T-helper 2 cell treated with Interferon-gamma antibody and Interleukin-4, amounts not matched to agents 5 μg/mL and 100 μg/mL, for 36 hours (primary cell): ENCODE measurements at places on chromosomes 11 and 22.
A peak's percentile ranks its signal among the peaks of the same experiment; 100 is the strongest.

DNA sequence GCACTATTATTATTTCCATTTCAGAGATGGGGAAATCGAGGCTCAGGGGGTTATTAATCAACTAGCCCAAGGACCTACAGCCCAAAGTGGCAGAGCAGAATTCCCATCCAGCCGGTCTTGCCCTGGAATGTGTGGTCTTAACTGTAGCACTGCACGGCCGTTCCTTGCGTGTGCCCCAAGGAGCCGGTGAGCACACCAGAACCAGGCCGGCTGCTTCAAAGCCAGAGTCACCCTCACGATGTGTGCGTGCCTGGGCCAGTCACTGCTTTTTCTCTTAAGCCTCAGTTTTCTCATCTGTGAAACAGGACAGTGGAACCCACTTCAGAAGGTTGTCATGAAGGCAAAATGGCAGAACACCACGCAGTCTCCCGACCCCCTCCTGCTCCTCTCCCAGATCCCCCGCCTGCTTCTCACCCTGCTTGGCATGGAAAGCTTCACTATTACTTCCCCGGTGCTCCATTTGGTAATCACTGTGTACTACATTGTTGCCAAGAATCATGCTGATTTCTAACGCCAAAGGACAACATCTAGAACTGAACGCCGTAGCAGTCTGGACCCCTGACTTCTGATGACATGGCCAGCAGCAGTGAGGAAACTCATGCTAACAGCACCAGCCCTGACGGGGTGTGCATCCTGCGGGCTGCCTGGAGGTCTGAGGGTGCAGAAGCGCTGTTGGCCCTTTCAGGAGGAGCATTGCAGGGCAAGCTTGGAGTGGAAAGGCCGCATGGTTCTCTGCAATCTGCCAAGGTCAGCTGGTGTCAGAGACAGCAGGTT lies 106.8 kb upstream of the B3GAT1 start:
- no peak for DNase-seq

- no peak for DNase-seq
These were observed 445 bp downstream of the SYTL2 start for GRCh38 chr11:85810521-85810870.

- no peak for DNase-seq
These were observed 186.1 kb downstream of the DSCAML1 start for GRCh38 chr11:117610901-117611300.

GRCh38 chr11:22879630-22880029 lies 19.4 kb upstream of the CCDC179 start:
- DNase-seq, result no peak

GRCh38 chr22:23832226-23833016 lies 6.4 kb downstream of the DERL3 start:
- no peak for DNase-seq

DNA sequence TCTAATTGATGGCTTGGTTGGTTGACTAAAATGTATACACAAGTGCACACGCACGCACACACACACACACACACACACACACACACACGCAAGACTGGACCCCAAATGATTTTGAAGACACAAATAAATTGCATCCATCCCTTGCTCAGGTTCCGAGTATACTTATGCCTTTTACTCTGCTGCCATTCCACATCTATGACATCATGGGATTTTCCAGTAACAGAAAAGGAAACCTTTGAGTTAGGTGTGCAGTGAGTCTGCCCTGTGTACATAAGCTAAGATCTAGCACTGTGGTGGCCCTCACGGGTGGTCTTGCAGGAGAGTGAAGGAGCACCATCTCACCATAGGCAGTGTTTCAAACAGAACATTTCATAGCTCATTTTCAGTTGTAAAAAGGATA lies 20.5 kb upstream of the LARGE1 start:
- DNase-seq, result no peak

GRCh38 chr11:34525888-34526657 lies 12.5 kb upstream of the ELF5 start:
- no peak for DNase-seq

GRCh38 chr11:77636731-77637344 lies 756 bp downstream of the CLNS1A start:
- DNase-seq, result no peak

GRCh38 chr11:45180179-45180847 lies 33.9 kb downstream of the PRDM11 start:
- no peak for DNase-seq

GRCh38 chr11:30825723-30826122 lies 239.6 kb upstream of the MPPED2 start:
- no peak for DNase-seq

DNA sequence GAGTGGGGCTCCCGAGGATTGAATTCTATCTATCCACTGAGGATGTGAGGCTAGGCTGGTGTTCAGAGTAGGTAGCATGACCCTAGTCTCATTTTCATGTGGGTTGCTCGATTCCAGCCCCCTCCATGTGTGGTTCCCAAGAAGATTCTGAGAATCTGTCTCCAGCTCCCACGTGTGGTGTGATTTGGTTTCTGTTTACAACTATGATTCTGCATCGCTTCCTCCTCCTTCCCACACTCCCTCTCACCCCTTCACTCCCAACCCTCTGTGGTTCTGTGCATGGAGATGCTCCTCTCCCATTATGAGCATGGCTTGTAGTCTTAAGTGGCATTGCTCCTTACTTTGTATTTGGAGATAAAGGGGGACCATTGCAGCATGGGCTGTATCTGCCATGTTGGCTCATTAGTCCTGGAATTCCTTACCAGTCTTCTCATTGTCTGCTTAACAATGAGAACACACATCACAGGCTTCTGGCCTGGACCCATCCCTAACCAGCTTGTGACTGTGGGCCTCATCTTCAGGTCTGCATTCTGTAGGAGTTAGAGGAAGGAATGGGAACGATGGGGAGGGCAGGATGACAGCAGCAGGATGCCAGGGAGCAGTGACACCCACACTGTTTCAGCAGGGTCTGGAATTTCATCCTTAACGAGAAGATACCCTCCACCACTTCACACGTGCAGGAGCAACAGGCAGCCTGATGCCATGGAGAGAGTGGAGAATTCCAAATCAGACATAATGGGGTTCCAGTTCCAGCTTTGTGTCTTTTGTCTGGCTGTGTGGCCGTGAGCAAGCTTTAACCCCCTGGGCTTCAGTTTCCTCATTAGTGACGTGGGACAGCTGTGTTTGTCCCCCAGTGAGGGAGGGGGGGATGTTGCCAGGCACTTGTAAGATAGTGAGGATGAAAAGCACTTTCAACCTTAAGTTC lies 86.0 kb downstream of the CCDC81 start:
- no peak for DNase-seq

GRCh38 chr11:44950031-44950624 lies 555 bp downstream of the TP53I11 start:
- no peak for DNase-seq

GRCh38 chr11:118438314-118438931 lies 2.1 kb downstream of the KMT2A start:
- peak; percentile 50 for DNase-seq

- DNase-seq, result no peak
These were observed 94.3 kb downstream of the FEZ1 start for GRCh38 chr11:125401746-125402145.

DNA sequence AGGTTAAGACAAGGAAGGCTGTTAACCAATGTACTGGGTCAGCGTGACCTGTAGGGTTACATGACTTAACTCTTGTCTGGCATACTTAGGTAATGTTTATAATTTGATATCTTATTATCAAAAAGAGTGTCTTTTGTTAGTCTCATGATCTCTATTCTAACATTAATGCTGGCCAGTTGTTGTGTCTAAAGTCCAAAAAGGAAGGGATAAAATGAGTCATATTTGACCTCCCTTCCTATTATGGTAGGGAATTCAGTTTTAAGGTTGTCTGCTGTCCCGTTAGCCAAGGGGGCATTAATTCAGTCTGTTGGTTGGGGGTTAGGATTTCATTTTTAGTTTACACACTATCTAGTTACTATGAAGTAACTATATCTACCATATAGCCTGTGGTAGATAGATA lies 364.0 kb downstream of the GRM5 start:
- DNase-seq, result no peak

GRCh38 chr11:129374081-129374992 lies 1.3 kb upstream of the BARX2 start:
- no peak for DNase-seq

DNA sequence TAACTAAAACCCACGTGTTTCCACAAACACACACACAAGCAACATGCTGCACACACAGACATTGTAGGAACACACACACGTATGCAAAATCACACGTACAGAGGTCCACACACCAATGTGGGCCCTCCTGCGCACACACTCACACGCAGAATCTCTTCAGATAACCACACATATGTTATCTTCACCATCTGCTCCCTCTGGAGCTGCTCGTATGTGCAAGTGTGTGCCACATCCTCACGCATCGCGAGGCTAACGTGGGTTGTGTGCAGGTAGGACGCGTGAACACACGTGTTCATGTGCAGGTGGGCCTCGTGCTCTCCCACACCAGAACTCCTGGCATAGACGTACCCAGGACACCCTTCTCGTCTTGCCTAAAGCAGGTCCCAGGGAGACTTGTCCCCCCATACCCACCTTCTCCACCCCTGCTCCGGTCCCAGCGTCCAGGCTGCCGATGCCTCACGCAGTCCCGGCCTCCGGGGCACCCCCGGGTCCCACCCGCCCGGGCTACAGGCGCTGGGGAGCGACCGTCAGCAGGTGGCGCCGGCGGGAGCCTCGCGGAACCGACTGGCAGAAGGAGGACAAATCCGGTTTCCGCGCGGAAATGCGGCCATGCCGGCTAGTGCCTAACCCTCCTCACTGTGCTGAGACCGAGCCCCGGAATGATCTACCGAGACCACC lies 10.3 kb upstream of the IGSF9B start:
- peak; percentile 59 for DNase-seq

GRCh38 chr22:48431536-48432315 lies 1395.9 kb downstream of the BRD1 start:
- no peak for DNase-seq

DNA sequence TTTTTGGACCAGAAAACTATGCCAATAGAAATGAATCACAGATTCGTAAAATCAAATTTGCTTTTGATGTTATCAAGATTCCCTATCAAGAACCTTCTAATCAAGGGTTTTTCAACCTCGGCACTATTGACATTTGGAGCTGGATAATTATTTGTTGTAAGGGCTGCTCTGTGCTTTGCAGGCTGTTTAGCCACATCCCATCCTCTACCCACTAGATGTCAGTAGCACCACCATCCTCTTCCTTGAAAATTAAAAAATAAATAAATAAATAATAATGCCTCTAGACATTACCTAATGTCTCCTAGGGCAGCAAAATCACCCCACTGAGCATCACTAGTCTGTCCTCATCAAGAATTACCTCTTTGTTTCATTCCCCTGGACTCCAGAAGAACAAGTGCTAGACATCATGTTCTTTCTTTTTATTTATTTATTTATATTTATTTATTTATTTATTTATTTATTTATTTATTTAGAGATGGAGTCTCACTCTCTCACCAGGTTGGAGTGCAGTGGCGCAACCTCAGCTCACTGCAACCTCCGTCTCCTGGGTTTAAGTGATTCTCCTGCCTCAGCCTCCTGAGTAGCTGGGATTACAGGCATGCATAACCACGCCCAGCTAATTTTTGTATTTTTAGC lies 744.7 kb downstream of the KCNA4 start:
- no peak for DNase-seq

- DNase-seq, result no peak
These were observed 16.0 kb downstream of the ZNRF3 start for GRCh38 chr22:28899199-28899853.
